ENCODE measurements at places on chromosomes 4 and X. TPM values are rescaled to one million over a fixed set of nuclear protein-coding genes. Genes with fewer than 3 reads are reported as not detected.

DNA sequence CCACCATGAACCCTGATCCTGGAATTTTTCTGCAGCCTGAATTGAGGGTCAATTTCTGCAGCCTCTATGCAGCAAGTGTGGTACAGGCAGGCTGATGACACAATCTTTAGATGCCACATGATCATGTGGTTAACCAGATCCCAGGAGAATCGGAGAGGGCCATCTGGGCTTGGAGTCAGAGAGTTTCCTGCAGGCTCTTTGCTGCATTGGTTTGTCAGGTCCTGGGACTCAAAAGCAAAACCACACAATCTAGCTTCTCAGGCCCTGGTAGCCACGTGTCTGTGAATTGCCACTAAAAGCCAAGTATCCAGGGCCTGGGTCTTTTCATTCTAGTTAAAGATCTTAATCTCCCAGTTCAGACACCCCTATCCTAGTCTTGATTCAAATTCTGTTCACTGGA lies 464.5 kb downstream of the BCOR start:
- no peak for DNase-seq
- no peaks in the 10 kb centered on the region for H3K36me3 ChIP-seq
- H3K4me3 ChIP-seq = no peak overlapping the region
- H3K4me1 ChIP-seq = no peaks in the 10 kb centered on the region
- H3K27me3 ChIP-seq = no peaks in the 10 kb centered on the region
- H3K27ac ChIP-seq = no peak overlapping the region

- no peaks in the 10 kb centered on the region for H3K36me3 ChIP-seq
- no peak for DNase-seq
- no peak overlapping the region for H3K4me3 ChIP-seq
- no peaks in the 10 kb centered on the region for H3K27me3 ChIP-seq
- no peaks in the 10 kb centered on the region for H3K4me1 ChIP-seq
Observed at GRCh38 chrX:145953628-145954027, 136.0 kb downstream of the SLITRK2 start.

RAP1GDS1 gene
- total RNA-seq = 43.7 TPM

DNA sequence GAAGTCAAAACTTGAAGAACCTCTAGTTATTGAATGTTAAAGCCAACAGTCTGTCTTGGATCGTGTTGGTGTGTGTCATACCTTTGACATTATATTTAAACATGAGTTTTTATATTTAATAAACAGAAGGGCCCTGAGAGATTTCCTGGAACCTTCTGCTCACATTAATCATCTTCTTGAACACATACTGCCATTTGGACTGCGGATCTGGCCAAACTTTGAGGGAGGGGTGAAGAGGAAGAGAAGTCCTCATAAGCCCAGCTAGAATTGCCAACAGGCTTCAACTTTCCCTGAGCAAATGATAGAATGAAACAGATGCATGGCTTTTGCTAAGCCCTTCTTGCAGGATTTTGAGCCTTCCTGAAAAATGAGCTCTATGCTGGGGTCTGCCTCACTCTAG lies 27.4 kb downstream of the CCKAR start:
- H3K27ac ChIP-seq = no peak overlapping the region
- H3K36me3 ChIP-seq = no peaks in the 10 kb centered on the region
- H3K27me3 ChIP-seq = no peaks in the 10 kb centered on the region
- no peak for DNase-seq
- no peak overlapping the region for H3K4me3 ChIP-seq

DNA sequence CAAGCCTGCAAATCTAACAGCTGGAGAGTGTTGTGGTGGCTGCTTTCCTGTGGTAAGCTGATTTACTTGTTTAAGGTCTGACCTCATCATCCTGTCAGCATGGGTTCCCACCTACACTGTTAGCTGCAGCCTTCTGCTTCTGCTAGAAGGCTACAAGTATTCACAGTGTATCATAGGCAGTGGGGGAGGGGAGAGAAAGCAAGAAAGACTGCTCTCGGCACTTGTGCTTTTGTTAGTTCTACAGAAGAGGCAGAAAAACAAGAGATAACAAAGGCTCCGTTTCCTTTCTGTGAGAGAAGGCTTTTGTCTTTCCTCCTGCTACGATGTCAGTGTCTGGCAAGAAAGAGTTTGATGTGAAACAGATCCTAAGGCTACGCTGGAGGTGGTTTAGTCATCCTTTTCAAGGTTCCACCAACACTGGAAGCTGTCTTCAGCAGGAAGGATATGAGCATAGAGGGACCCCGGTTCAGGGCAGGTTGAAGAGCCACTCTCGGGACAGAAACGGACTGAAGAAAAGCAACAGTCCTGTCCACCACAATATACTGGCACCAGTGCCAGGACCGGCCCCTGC lies at the start of gene KLHL4:
TSS of gene KLHL4 (plus strand) at position 232 of the 571 bp plus-strand sequence. CDS start at position 324, 92 bp downstream.
- no peak within 1 kb of the TSS for H3K27ac ChIP-seq
- peak within 1 kb of the TSS; percentile 4 for H3K4me3 ChIP-seq
- no peak for DNase-seq
- no peaks in the 10 kb centered on the region for H3K27me3 ChIP-seq

DNA sequence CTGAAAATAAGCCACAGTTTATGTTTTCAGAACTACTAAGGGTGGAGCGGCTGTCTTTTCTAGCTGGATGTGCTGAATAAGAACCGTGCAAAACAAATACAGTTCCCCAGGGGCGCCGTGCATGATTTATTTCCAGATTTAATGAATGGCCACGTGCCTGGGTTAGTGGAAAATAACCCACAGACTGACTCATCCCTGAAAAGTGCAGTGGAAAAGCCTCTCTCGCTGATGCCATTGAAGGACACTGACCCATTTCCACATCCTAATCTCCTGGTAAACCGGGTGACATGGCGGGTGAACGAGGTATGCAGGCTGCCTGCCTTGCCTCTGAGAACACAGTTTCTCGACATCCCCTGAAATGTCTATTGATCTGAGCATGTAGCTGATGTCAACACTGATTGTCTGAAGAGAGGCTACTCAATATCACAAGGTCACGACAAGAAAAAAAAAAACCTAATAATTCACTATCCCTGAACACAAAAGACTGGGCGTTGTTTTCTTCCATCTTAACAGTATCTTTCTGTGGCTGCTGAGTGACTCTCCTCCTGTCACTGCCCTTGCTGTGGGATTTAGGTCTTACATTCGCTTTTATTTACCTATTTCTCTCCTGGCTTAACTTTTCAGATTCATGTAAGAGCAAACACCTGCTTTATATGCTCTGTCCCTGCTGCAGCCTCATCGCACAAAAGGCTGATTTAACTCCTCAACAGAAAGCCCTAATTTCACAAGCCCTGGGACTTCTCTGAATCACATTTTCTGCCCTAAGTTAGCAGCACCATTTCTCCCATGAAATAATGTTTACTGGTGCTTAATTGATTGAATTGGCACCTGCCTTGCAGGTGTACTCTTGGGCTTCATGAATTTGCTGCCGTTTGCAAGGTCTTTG lies 76.9 kb upstream of the SCOC start:
- no peak overlapping the region for H3K27ac ChIP-seq
- H3K4me3 ChIP-seq = no peak overlapping the region
- no peaks in the 10 kb centered on the region for H3K36me3 ChIP-seq
- no peaks in the 10 kb centered on the region for H3K4me1 ChIP-seq
- no peak for DNase-seq
- H3K27me3 ChIP-seq = no peaks in the 10 kb centered on the region

CCDC158 gene
- 0.47 TPM for total RNA-seq

MAGEA2 gene
- not detected for total RNA-seq

LARP1B gene
- 16.8 TPM for total RNA-seq

TGIF2LX gene
- not detected for total RNA-seq

DNA sequence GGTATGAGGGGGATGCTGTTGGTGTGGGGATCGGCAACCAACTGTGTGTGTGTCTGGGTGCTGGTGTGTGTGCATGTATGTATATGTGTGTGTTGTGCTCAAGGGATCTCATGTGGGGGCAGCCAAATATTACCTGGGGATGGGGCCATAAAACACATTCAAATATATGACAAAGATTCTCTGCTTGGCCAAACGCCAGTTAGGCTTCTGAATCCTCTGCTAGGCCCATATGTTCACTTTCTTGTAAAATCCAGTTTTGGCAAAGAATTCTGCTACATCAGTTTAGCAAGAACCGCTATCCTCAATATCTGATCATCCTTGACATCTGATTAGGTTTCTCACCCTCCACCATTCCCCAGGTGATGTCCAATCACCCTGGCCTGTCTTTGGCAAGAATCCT lies 106.6 kb downstream of the RASL11B start:
- no peak overlapping the region for H3K4me3 ChIP-seq
- H3K4me1 ChIP-seq = no peaks in the 10 kb centered on the region
- H3K27me3 ChIP-seq = no peaks in the 10 kb centered on the region
- DNase-seq = no peak

ACE2 gene
- total RNA-seq = 2.0 TPM

- no peak for DNase-seq
- H3K4me3 ChIP-seq = no peak overlapping the region
- H3K27me3 ChIP-seq = no peaks in the 10 kb centered on the region
- H3K27ac ChIP-seq = no peak overlapping the region
- H3K4me1 ChIP-seq = no peaks in the 10 kb centered on the region
Observed at GRCh38 chr4:57073559-57073958, 36.6 kb downstream of the IGFBP7 start.

DNA sequence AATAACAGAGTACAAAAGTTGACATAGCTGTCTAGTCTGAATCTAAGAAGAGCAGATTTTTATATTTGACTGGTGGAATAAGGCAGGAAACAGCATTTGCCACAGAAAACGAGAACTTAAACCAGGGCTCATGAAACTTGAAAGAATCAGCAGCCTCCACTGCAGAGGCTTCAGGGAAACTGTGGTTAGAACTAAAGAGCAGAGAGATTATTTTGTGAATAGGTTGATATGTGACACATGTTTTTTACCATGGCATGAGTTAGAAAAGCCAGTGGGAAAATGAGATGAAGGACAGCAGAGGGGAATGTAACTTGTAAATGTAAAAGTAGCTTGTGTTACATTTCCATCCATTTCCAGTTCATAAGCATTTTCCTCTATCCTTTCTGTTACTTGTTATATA lies 63.7 kb upstream of the CAMK2D start:
- H3K27me3 ChIP-seq = no peaks in the 10 kb centered on the region
- no peaks in the 10 kb centered on the region for H3K36me3 ChIP-seq
- H3K4me1 ChIP-seq = no peaks in the 10 kb centered on the region
- no peak overlapping the region for H3K4me3 ChIP-seq

DNA sequence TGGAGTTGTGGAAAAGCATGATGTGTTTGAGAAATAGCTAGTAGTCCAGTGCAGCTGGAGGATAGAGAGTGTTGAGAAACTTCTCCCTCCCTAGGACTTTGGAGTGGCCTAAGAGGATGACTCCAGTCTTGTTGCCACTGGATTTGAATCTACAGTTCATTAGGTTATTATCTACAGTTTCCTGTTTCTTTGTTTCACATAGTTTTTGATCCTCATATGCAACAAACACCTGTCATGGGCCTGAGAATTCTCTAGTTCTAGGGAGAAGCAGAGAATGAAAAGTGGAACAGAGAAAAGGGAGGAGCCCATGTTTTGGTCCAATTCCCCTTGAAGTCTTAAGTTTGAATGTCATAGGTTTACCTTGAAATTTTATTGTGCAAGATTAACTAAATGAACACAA lies 73.6 kb upstream of the TBC1D9 start:
- no peak overlapping the region for H3K27ac ChIP-seq
- no peaks in the 10 kb centered on the region for H3K4me1 ChIP-seq
- no peaks in the 10 kb centered on the region for H3K36me3 ChIP-seq
- no peaks in the 10 kb centered on the region for H3K27me3 ChIP-seq
- no peak overlapping the region for H3K4me3 ChIP-seq

RASGEF1B gene
- 34.7 TPM for total RNA-seq

DNA sequence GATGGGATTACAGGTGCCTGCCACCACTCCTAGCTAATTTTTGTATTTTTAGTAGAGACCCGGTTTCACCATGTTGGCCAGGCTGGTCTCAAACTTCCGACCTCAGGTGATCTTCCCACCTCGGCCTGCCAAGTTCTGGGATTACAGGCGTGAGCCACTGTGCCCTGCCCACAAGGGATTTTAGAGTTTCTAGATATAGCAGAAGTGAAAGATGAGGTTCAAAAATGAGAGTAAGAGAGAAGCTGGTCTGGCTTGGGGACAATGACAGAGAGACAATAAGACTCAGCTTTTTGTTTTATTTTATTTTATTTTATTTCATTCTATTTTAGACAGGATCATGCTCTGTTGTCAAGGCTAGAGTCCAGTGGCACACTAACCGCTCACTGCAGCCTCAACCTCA lies 30.6 kb downstream of the TRIM61 start:
- no peak overlapping the region for H3K4me3 ChIP-seq
- peaks cover 13% of the 10 kb centered on the region for H3K27me3 ChIP-seq
- H3K27ac ChIP-seq = no peak overlapping the region
- no peaks in the 10 kb centered on the region for H3K4me1 ChIP-seq
- H3K36me3 ChIP-seq = no peaks in the 10 kb centered on the region
